ENCODE measurements at places on chromosomes 12 and 14. TPM values are rescaled to one million over a fixed set of nuclear protein-coding genes. Genes with fewer than 3 reads are reported as not detected.

DNA sequence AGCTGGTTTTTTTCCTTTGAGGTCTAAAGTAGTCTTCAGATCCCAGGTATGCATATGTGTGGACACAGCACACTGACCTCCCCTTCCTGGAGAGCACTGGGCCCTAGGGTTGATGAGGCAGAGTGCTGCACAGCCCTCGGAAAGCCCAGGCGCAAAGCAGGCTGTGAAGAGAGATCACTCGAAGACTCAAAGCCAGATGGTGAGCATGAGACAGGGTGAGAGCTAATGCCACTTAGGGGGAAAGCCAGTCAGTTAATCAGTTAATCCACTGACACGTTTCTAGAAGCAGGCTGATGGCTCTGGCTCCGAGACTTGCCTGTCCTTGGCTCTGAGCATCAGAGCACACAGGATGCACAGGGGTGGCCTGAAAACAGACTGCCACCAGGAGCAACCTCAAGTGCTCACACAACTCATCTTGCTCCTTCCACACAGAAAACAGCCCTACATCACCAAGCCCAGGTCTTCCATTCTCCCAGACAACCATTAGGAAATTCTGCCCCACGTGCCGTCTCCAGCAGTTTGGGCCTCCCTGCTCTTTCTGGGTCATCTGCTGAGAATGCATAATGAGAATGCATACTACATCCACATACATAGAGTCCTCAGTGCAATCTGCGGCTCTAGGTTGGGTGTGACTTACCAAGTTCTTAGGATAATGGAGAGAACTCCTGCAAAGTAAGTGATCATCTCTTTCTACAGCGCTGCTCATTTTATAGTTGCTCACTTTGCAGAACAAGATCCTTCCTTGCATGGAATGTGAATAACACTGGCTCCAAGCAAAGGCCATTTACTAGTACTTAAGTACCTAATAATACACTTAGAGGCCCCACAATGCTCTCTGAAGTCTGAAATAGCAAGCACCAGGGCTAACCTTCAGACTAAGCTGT is 12.0 kb downstream of the AQP6 start:
- H3K4me1 ChIP-seq, result peaks cover 9% of the 10 kb centered on the region
- H3K27ac ChIP-seq, result no peak overlapping the region
- peaks cover 35% of the 10 kb centered on the region for H3K36me3 ChIP-seq
- no peak overlapping the region for H3K4me3 ChIP-seq
- no peaks in the 10 kb centered on the region for H3K27me3 ChIP-seq

DNA sequence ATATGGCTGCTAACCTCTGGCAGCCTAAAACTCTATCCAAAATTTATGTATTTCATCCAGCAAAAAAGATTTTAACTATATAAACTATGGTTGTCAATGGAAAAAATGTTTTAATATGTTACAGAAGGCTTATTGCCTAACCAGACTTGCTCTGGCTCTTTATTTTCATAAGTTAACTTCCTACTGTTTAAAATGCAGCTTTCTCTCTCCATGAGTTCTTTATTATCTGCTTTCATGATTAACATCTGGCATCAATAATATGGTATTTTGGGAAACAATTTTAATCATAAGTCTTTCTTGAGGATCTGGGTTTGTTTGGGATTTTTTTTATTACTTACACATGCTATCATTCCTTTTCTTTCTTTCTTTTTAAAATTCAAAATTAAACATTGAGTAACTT is 20.5 kb downstream of the KERA start:
- no peaks in the 10 kb centered on the region for H3K4me1 ChIP-seq
- DNase-seq, result no peak
- H3K36me3 ChIP-seq, result no peaks in the 10 kb centered on the region
- H3K4me3 ChIP-seq, result no peak overlapping the region
- no peak overlapping the region for H3K27ac ChIP-seq

DNA sequence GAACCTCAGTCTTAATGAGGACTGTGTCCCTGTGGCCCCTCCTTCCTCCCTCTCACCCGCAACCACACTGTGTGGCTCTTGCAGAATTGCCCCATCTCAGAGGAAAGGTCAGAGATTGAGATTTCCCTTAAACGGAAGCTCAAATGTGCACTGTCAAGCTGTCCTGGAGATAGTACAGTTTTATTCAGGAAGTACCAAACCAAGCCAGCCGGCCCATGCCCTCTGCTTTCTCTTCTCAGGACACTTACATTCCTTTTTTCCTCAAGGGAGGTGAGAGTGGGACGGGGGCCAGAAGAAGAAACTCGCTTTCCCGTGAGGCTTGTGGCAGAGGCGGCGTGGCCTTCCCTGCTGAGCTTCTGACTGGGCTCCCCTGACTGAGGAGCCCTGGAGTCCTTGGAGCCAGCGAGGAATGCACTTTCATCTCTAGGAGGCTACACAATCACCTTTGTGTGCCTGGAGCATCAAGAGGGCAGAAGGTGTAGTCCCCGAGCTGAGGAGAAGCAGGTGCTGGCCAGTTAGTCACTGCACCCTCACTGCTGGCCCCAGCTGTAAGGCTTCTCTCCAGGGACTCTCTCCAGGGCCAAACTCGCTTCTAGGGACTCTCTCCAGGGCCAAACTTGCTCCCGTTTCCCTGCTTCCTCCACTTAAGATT is 24.1 kb upstream of the ATP2A2 start:
- H3K4me3 ChIP-seq, result no peak overlapping the region
- H3K4me1 ChIP-seq, result no peaks in the 10 kb centered on the region

- no peaks in the 10 kb centered on the region for H3K36me3 ChIP-seq
- peaks cover 2% of the 10 kb centered on the region for H3K27me3 ChIP-seq
- no peak overlapping the region for H3K4me3 ChIP-seq
- no peaks in the 10 kb centered on the region for H3K4me1 ChIP-seq
- no peak overlapping the region for H3K27ac ChIP-seq
- peak; percentile 12 for DNase-seq
Observed at GRCh38 chr12:130280231-130280630, 57.5 kb upstream of the PIWIL1 start.

- peaks cover 4% of the 10 kb centered on the region for H3K36me3 ChIP-seq
- no peak for DNase-seq
- H3K4me1 ChIP-seq, result peaks cover 20% of the 10 kb centered on the region
- H3K4me3 ChIP-seq, result no peak overlapping the region
Observed at GRCh38 chr12:53419756-53420155, 3.9 kb upstream of the AMHR2 start.

DNA sequence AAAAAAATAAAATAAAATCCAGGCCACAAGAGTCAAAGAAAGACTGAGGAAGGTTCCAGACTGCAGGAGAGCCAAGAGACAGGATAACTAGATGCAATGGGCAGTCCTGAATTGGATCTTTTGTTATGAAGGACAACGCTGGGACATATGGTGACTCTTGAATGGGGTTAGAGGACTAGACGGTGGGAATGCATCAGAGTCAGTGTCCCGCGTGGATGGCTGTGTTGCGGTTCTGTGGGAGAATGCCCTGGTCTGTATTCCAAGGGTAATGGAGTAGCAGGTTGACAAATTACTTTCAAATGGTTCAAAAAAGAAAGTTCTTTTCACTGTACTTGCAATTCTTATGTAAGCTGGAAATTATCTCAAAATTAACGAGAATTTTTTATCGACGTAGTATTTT is 20.1 kb downstream of the SSH1 start:
- peak overlapping the region; percentile 77 for H3K27ac ChIP-seq
- no peak for DNase-seq
- H3K27me3 ChIP-seq, result peaks cover 1% of the 10 kb centered on the region
- peak overlapping the region; percentile 37 for H3K4me3 ChIP-seq
- peaks cover 64% of the 10 kb centered on the region for H3K4me1 ChIP-seq

DNA sequence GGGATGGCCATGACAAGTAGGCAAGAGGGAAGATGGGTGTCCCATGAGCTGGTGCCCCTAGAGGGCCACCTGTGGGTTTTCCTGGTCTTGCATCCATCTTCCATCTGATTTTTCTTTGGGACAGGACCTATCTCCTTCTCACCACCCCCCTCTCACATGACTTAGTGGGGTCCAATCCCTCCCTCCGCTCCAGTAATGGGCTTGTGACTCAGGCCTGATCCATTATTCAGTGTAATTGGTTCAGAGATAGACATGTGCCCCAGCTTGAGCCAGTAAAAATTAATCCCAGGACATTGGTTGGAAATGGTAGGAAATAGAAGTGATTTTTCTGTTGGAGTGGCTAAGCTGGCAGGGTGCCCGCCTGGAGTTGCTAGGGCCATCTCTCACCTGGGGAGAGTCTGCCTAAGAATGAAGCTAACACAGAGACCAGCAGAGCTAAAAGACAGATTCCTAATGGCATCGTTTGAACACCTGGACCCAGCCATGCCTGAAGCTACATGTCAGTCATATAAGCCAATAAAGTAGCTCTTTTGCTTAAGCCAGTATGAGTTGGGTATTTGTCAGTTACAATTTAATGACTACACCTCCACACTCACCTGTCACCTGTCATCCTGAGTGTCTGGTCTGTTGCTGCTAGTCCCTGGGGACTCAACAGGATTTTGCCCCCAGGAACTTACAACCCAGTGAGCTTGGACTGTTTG is 14.7 kb downstream of the RASAL1 start:
- H3K4me1 ChIP-seq, result no peaks in the 10 kb centered on the region
- H3K27ac ChIP-seq, result no peak overlapping the region
- no peak for DNase-seq
- H3K4me3 ChIP-seq, result no peak overlapping the region

DNA sequence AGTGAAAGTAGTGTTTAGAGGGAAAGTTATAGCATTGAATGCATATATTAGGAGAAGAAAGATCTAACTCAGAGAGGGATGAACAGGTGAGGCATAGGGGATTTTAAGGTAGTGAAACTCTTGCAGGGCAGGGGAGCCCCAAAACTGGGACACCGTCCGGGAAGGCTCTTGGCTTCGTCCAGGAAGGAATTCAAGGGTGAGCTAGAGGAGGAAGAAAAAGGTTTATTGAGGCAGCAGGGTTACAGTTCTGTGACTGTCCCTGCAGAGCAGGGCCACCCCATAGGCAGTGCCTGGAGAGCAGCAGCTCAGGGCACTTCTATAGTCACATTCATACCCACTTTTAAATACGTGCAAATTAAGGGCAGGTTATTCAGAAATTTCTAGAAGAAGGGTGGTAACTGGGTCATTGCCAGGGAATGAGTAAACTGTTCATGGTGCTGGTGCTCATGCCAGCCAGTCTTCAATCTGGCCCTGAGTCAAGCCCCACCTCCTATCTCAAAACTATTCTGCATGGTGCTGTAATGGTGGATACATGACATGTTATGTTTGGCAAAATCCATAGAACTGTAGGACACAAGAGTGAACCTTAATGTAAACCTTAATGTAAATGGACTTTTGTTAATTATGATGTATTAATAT is 1.2 kb upstream of the OAS1 start:
- no peaks in the 10 kb centered on the region for H3K27me3 ChIP-seq
- H3K4me1 ChIP-seq, result peaks cover 86% of the 10 kb centered on the region
- peaks cover 21% of the 10 kb centered on the region for H3K36me3 ChIP-seq
- no peak overlapping the region for H3K27ac ChIP-seq

DNA sequence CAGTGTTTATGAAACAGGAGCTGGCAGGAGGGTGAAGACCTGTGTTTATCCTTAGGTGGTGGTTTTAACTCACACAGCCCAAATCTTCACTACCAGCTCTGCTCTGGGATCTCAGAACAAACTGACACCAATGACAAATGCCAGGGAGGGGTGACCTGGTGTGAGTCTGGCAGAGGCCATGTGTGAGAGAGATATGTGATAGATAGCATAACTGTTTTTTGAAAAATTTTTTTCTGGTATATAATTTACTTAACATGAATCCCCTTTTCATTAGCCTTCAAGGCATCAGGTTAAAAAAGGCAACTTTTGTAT is 51.5 kb downstream of the SLC38A4 start:
- no peaks in the 10 kb centered on the region for H3K36me3 ChIP-seq
- no peaks in the 10 kb centered on the region for H3K4me1 ChIP-seq
- no peaks in the 10 kb centered on the region for H3K27me3 ChIP-seq
- no peak overlapping the region for H3K27ac ChIP-seq
- DNase-seq, result no peak
- no peak overlapping the region for H3K4me3 ChIP-seq

GRCh38 chr12:52127683-52128450 is 48.4 kb downstream of the SMIM41 start:
- no peak overlapping the region for H3K4me3 ChIP-seq
- H3K4me1 ChIP-seq, result no peaks in the 10 kb centered on the region
- no peak overlapping the region for H3K27ac ChIP-seq
- peaks cover 4% of the 10 kb centered on the region for H3K27me3 ChIP-seq
- DNase-seq, result no peak

GRCh38 chr14:101062065-101062450 is 158.5 kb upstream of the RTL1 start:
- no peaks in the 10 kb centered on the region for H3K4me1 ChIP-seq
- DNase-seq, result no peak
- no peaks in the 10 kb centered on the region for H3K36me3 ChIP-seq
- H3K4me3 ChIP-seq, result no peak overlapping the region
- H3K27ac ChIP-seq, result no peak overlapping the region

DNA sequence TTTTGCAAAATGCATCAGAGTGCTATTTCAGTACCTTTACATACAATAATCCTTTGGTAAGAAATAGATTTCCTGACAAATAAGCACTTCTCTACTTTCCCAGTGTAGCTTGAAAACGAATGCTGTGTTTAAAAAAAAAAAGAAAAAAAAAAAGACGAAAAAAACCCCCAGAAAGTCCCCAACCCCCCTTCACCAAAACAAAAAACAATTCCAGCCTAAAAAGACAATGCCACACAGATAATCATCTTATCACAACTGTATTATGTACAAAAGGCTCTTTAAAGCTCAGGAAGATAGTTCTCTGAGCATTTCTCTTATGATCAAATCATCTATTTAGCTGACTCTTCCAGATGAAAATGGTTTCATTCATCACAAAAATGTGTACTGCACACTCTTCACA is 1.6 kb downstream of the FERMT2 start:
- peaks cover 14% of the 10 kb centered on the region for H3K4me1 ChIP-seq
- H3K36me3 ChIP-seq, result no peaks in the 10 kb centered on the region
- H3K4me3 ChIP-seq, result peak overlapping the region; percentile 83
- peaks cover 51% of the 10 kb centered on the region for H3K27me3 ChIP-seq
- DNase-seq, result no peak

GRCh38 chr14:100730581-100730980 is 3.9 kb downstream of the DLK1 start:
- H3K4me1 ChIP-seq, result no peaks in the 10 kb centered on the region
- no peak overlapping the region for H3K27ac ChIP-seq
- H3K27me3 ChIP-seq, result peaks cover 24% of the 10 kb centered on the region
- no peak overlapping the region for H3K4me3 ChIP-seq
- DNase-seq, result no peak

Gene PARP11
- 13.9 TPM for total RNA-seq

Gene FGF23
- total RNA-seq, result not detected

Gene RPL36AL
- 224 TPM for total RNA-seq

Gene CCDC38
- total RNA-seq, result not detected

Gene CD4
- 311 TPM for total RNA-seq

Gene LTB4R2
- total RNA-seq, result 8.9 TPM

Gene PFKM
- total RNA-seq, result 68.4 TPM

Gene P2RX2
- not detected for total RNA-seq

Data from activated T-helper 1 cell treated with anti-CD3 and anti-CD28 coated beads, Interleukin-12 subunit alpha, Interleukin-12 subunit beta, Interleukin-2, Interleukin-4 antibody, amounts not matched to agents 30 ng/mL and 10 ng/mL and 1 ng/mL, durations not matched to agents 14 hours and 24 hours and 36 hours (primary cell).